Stimulated activated CD8-positive, alpha-beta memory T cell treated with anti-CD3 and anti-CD28 coated beads, Interleukin-2, amount 100 ng/mL, for 1 hour (primary cell): ENCODE measurements at places on chromosomes 2 and 18.

DNA sequence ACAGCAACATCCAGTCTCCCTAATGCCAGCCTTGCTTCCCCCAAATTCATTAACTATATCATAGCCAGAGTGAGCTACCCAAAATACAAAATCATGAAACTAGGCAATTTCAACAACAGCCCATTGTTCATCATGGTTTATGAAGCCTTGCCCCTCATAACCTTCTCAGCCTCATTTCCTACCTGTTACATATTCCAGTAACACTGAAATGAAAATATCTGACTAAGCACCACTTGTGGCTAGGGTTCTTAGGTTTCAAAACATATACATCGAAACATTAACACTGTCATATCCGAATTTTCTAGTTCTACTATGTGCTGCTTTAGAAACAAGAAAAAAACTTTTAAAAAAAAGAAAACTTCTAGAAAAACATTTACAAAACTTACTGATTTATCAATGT, 59.5 kb downstream of the ATAD2B start:
- DNase-seq = no peak

DNA sequence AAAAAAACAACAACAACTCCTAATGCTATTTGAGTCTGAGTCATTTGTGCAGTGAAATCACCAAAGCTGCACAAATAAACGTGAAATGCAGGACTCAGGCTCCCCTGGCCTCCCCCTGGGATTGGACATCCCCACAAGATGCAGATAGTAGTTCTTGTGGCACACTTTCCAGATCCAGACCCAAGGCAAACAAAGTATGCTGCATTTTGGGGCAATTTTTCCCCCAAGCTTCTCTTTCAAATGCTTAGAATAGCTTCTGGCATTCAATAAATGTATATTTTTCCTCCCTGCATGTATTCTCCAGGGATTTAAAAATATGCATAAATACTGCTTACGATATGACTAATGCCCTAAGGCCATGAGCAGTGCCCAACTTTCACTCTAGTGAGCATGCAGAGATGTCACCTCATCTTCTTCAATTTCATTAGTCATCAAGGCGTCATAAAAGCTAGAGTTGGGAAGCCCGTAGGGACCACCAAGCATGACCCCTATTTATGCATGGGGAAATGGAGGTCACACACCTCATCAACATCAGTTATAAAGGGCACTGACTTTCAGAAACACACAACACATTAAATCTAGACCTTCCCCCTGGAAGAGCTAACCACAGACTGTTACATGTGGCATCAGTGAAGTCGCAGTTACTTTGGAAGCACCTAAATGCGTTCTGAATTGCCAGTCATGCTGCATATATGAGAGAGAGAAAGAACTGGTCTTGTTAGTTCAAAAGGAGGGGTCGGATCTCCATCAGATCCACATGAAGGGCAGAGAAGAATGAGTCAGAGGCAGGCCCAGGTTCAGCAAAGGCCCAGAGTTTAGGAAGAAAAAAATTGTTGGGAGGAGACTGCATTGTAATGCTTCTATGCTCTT, 374.1 kb downstream of the LPIN1 start:
- no peak for DNase-seq

GRCh38 chr2:218780851-218781690, 876 bp upstream of the CYP27A1 start:
- DNase-seq = no peak

DNA sequence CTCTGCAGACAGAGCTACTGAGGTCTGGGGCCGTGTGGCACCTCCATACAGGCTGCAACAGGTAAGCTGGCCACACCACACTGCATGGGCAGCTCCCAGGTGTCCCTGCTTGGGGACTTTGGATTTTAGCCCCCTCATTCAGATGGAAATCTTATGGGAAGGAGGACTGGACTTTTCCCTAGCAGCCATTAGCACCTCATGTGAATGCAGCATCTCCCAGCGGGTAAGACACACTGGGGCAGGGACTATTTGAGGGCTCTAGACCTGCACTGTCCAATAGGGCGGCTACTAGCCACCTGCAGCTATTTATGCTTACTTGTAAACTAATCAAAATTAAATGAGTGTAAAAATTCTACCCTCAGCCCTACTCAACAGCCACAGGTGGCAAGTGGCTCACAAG, 34.2 kb upstream of the GLI2 start:
- no peak for DNase-seq

DNA sequence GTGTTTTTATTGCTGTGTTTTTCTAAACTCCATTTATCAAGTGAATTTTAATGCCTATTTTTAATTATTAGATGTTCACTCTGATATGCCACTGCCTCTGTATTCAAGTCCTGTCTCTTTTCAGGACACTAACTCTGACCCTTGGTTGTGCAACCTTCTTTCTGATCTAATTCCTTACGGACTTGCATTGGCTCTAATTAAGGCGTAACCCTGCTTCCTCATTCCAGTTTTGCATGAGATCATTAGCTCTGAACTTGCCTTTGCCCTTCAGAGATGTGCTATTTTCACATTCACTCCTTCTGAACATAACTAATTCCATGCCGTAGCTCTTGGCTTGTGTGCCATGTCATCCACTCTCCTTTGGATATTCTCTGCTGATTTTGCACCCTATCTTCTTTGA, 162.5 kb upstream of the TMEFF2 start:
- DNase-seq = no peak

DNA sequence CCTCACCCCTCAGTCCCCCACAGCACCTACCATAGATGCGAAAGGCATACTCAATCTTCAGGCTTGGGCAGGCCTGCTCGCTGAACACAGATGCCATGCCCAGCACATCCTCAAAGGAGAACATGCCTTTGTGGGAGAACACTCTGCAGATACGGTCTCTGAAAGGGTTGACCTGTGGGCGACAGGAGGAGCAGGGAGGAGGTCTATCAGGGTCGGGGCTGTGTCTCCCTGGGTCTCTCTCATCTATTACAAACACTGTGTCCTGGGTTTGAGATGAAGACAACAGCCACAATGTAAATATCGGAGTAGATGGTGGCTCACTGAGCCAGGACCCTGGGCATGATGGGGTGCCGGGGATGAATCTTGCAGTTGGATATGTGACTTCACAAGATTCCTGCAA, 46.0 kb downstream of the CIB4 start:
- no peak for DNase-seq

GRCh38 chr2:161710131-161710915, 86.1 kb downstream of the SLC4A10 start:
- DNase-seq = no peak

DNA sequence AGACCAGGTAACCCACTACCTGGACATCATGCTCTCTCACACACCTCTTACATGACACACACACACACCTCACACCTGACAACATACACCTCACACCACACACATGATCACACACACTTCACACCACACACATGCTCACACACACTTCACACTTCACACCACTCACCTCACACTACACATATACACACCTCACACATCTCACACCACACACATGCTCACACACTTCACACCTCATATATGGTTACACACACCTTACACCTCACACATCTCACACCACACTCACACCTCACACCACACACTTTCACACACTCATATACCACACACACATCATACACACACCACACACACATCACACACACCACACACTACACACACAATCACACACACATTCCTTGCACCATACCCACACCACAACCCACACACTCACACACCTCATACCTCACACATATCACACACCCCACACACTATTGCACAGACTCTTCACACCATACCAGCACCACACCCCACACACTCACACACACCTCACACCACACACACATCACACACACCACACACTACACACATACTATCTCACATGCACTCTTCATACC, 98.1 kb upstream of the PIEZO2 start:
- no peak for DNase-seq

DNA sequence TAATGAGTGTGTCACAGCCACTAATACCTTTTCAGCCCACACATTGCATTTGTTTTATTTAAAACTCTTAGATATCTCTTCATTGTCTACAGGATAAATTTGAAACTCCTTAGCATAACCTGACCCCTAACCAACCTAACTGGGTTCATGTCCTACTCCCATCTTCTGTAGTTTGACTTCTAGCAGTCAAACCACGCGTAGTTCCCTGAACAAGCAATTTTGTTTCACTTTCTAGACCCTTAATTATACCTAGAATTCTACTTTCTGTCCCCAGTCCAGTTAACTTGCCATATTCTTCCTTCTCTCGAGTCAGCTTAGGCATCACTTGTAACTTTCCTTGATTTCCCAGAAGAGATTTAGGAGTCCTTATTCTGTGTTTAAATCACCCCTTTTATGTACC, 55.1 kb downstream of the RBBP8 start:
- DNase-seq = no peak

DNA sequence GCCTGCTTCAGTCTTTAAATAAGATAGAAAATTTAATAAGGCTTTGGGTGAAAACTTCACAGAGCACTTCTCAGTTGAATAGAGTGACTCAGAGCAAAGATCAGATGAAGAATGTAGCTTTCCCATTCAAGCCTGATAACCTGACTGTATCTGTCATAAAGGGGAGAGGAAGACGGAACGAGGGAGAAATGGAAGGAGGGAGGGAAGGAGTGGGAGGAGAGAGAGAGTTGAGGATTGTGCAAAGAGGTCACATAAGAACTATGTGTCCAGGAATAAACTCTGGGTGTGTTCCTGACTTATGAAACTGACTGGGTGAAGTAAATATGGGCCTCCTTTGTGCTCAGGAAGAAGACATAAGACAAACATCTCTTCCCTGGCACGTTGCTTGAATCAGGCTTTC, 385.5 kb downstream of the LPIN1 start:
- no peak for DNase-seq

DNA sequence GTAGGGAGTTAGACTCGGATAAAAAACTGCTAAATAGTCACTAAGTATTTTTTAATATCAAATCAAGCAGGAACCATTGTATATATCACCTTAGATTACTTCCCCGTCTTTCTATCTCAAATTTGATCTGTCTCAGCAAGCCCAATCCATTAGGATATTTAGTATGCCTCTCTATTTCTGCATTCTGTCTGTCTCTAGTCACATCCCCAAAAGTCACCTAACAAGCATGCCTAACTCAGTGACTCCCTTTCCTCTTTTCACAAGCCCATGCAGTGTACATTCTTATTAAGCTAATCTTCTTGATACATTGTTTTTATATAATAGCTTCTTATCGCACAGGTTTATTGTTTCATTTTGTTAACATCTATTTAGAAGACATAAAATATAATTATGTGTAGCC, 57.8 kb downstream of the PDE1A start:
- no peak for DNase-seq

DNA sequence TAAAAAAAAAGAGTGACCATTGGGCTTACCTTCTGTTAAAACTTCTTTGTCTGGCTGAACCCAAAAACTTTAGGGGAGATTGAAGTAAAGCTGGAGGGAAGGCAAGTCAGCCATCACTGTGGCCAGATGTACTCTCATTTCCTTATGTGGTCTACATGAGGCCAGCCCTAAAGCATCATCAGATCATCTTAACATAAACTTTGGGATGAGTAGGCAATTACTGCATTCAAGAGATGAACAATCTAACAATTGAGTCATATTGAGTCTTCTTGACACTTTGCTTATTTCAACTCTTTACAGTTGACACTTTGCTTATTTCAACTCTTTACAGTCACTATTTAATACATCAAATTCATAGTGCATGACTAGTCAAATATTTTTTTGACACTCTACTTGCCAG, 155.6 kb downstream of the QPCT start:
- DNase-seq = no peak

GRCh38 chr2:221068123-221068522, 504.0 kb downstream of the EPHA4 start:
- DNase-seq = no peak

DNA sequence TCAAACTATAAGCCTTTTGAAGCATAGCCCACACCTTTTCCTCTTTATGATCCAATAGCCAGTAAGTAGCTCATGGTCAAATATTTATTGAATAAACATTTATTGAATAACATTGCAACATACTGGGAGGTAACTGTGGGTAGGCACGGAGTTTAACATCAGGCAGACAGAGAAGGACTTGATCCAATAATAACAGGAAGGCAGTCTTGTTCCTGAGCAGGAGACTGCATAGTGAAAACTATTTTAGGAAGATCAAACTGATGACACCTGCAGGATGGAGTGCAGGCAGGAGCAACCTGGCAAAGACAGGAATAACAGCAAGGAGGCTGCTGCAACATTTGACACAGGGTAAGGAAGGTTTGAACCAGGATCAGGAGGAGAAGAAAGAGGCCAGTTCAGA, 3.1 kb upstream of the DCTN1 start:
- DNase-seq = no peak

- DNase-seq = no peak
Measured at GRCh38 chr2:24073816-24074215, 2.3 kb downstream of the SF3B6 start.

GRCh38 chr2:38056216-38056615, 19.7 kb downstream of the CYP1B1 start:
- DNase-seq = no peak

GRCh38 chr2:30315391-30316063, 84.2 kb downstream of the LBH start:
- DNase-seq = no peak

DNA sequence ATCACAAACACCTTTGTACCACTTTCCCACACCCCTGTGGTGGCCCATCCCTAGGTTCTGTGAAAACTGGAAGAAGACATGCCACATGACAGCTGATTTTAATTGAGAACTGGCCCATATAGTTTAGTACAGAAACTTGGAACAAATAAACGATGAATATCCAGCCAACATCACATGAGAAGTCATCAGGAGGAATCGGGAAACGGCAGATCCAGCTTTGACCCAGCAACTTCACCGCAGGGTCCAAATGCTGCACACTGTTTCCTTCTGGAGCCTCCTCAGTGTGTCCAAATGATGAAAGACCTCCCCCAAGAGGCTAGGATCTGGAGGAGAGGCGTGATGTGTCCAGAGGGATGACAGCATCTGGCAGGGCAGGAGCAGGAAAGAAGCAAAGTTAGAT, 75.5 kb downstream of the COPS8 start:
- no peak for DNase-seq

DNA sequence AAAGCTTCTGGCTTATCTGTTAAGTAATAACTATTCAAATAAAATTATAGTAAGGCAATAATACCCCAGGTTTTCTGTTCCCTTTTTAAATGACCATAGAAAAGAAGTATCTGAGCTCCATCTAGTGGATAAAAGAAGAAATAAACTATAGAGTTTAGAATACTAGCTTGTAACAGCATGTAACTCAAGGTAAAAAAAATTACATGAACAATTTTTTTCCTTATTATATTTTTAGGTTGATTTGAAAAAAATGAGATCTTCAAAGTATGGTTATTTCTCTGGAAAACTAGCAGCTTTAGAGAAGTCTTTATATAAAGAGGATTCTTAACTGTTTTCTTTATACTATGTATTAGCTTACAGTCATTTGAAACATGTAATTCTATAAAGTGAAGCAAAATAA, 58.1 kb downstream of the NCKAP1 start:
- DNase-seq = no peak

- no peak for DNase-seq
Measured at GRCh38 chr2:149613704-149614103, 26.1 kb upstream of the MMADHC start.
